ENCODE measurements at places on chromosomes 6 and 20.

- DNase-seq, result no peak
Measured at GRCh38 chr20:33018169-33018931, 10.8 kb downstream of the BPIFB2 start.

DNA sequence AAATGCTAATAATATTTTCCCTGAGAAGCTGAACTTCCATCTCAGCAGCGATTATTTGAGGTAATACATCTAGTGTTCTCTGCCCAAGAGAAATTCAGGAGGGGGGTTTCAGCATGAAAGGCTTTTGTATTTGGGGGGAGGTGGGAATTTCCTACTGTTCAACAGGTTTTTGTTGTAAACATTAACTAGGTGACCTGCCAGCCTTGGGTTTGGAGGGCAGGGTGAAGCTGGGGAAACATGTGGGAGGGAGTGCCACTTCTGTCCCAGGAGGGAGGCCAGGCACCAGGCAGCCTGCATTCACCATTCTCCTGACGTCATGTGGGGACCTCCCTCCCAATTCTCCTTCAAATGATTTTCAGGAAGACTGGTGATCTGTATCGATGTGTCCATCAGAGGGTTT lies 37.7 kb upstream of the PKHD1 start:
- no peak for DNase-seq

DNA sequence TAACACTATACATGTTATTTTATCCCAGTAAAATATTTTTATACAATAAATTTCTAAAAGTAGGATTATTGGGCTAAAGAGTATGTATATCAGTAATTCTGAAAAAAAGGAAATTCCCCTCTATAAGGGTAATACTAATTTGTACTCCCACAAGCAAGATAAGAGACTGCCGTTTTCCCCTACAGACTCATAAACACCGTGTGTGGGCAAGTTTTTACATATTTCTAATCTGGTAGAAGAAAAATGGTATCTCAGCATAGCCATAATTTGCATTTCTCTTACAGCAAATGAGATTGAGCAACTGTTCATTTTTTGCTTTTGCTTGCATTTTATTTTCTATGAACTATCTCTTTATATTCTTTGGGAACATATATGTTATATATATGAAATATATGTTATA lies 26.0 kb upstream of the MYMX start:
- no peak for DNase-seq

- DNase-seq, result no peak
Measured at GRCh38 chr6:151057061-151057460, 182.7 kb upstream of the AKAP12 start.

- no peak for DNase-seq
Measured at GRCh38 chr6:5167501-5167900, 82.4 kb downstream of the PPP1R3G start.
